ENCODE measurements at places on chromosomes 2 and 18.

DNA sequence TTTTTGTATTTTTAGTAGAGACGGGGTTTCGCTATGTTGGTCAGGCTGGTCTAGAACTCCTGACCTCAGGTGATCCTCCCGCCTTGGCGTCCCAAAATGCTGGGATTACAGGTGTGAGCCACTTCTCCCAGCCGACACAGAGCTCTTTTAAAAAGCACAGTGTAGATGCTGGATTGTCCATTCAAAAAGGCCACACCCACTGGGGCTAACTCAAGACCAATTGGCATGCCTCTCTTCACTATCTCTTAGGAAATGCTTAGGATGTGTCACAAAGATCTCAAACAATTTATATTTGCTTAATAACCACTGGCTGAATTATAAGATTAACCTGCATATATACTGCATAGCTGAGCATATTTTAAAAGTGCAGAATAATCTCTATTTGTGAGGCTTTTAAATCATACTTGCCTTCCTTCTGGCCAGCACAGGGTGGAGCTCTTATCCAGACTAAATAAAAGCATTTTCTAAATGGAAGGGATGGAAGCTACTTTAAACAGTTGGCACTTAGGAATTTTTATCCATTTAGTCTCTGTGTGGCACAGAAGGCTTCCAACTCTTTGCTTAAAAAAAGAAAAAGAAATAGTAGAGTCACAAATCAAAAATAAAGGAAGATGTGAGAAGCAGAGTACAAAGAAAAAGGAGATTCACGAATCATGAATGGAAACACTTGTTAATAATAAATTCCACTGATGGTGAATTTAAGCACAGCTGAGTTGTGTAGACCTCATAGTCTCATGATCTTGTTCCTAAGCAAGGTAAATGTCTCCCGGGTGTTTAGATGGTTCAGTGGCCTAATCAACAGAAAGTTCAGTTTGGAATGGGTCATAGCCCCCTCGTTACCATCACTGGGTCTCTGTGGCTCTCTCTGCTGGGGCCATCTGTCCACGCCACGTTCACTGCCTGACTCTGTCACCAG is 22.4 kb downstream of the CRYGD start:
- peak; percentile 63 for DNase-seq

- DNase-seq = peak; percentile 66
Observed at GRCh38 chr2:105515581-105516415, 116.9 kb upstream of the FHL2 start.

- no peak for DNase-seq
Observed at GRCh38 chr2:179427065-179427464, 162.4 kb upstream of the SESTD1 start.

GRCh38 chr2:238105506-238106338 is 5.6 kb downstream of the ESPNL start:
- no peak for DNase-seq

- DNase-seq = no peak
Observed at GRCh38 chr2:219638217-219638947, 11.0 kb downstream of the SLC4A3 start.

DNA sequence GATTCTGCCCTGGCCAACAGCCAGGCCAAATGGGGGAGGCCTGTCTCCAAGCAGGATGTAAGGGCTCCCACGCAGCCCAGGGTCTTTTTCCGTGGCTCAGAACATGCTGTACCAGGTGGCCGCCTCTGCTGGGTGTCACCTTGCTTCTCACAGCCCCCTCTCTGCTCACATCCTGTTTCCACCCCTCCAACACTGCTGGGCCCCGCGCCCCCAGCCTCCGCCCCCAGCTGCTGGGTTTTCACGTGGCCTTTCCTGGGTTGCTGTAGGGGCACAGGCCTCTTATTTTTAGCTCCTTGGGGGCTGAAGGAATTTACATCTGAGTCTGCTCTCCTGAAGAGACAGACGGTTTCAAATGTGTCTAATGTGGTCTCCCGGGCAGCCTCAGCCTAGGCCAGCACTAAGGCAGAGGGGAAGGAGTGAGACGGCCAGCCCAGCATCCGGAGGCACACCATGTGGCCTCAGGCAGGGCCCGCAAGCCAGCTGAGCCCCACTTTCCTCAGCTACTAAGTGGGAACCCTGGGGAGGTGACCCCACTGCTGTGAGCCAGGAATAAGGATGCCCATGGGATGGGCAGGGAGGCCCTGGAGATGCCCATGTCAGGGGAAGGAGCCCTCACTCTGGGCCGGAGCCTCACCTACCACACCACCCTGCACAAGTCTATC is 18.7 kb upstream of the DUSP2 start:
- no peak for DNase-seq

DNA sequence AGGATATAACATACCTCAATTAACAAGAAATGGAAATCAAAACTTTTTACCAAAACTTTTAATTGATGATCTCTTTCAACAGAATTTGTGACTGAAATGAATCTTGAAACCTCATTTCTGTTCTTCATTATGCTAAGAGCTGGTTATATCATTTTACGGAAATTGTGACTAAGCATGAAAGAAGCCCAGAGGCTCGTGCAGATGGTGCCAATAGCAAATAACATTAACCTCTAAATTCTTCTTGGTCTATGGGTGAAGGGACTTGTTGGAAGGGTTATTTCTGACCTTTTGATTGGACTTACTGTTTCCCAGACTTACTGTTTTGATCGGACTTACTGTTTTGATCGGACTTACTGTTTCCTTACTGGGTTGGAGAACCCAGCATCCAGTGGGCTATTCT is 435.6 kb downstream of the TDRD15 start:
- DNase-seq = no peak

GRCh38 chr2:61988462-61989366 is 83.2 kb downstream of the COMMD1 start:
- peak; percentile 61 for DNase-seq

- no peak for DNase-seq
Observed at GRCh38 chr2:98585386-98585785, 22.9 kb downstream of the COA5 start.

GRCh38 chr18:36534154-36534688 is 236.7 kb downstream of the FHOD3 start:
- no peak for DNase-seq

DNA sequence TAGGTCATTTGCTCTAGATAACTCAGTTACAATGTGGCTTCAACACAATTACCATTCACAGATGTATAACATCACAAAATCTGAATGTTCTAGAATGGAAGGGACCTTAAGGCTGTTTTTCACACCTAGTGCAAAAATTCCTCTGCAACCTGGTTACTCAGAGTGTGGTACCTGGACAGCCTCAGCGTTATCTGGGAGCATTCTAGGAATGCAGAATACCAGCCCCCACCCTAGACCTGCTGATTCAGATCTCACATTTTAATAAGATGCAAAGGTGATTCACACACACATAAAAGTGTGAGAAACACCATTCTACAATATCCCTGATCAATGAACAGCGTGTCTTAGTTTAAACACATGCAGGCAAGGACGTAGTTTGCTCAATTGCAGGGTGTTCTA is 233.1 kb downstream of the TDRD15 start:
- DNase-seq = no peak

GRCh38 chr2:70683455-70683854 is 84.5 kb downstream of the ADD2 start:
- DNase-seq = no peak

DNA sequence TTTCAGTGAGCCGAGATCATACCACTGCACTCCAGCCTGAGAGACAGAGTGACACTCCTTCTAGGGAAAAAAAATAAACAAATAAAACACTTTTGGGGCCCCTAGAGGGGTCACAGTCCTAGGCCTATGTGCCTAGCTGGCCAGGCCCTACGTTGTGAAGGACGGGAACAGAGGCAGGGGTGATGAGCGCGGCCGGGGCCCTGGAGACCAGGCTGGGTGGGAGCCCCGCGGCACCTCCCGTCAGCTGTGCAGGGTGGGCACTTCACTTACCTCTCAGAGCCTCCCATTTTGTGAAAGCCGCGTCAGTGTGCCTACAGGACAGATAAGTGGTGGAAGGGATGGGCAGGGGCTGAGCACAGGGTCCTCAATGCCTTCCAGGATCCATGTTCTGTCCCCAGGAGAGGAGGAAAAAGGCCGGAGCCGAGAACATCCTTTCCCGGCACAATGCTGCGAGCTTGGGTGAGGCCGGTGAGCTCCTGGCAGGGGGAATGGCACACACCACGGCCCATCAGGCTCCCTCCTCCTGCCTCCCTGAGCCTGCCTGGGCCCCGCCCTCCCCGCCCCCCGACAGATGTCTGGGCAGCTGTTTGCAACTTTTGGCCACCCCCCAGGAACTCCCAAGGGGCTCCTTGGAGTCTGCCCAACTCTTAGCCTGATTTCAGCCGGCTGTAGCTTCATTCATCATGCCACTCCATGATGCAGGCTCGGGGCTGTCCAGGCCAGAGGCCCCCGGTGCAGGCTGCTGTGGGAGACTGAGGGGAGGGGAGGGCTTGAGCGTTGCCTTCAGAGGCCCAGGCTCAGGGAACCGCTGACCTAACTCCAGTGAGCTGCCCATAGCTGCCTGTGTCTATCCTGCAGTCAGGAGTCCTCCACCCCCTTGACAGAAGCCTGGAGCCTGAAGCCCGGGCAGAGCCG is 196.5 kb downstream of the TFCP2L1 start:
- no peak for DNase-seq

GRCh38 chr2:241724259-241724974 is 10.0 kb upstream of the D2HGDH start:
- no peak for DNase-seq

- DNase-seq = no peak
Observed at GRCh38 chr2:42961961-42962360, 169.6 kb upstream of the HAAO start.

- DNase-seq = no peak
Observed at GRCh38 chr2:235864302-235864701, 303.9 kb downstream of the GBX2 start.
